ENCODE measurements at places on chromosomes 6 and 20.

DNA sequence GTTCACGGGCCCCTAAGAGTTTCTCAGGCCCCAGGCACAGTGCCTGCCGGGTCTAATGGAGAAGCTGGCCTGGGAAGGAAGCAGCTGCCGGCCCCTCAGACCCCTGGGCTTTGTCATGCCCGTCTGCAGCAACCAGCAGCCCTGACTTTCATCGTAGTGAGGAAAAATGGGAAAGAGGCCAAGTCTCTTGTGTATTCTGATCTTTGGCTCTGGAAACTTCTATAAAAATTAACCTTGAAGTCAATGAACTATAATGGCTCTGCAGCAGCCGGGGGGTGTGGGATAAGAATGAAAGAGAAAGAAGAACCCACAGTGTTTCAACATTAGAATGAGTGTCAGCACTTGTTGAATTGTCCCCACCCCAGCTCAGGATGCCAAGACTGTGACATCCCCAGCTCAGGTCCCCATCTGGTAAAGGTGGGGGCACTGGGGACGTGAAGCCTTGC lies 12.9 kb downstream of the TGM2 start:
- peak; percentile 84 for DNase-seq

DNA sequence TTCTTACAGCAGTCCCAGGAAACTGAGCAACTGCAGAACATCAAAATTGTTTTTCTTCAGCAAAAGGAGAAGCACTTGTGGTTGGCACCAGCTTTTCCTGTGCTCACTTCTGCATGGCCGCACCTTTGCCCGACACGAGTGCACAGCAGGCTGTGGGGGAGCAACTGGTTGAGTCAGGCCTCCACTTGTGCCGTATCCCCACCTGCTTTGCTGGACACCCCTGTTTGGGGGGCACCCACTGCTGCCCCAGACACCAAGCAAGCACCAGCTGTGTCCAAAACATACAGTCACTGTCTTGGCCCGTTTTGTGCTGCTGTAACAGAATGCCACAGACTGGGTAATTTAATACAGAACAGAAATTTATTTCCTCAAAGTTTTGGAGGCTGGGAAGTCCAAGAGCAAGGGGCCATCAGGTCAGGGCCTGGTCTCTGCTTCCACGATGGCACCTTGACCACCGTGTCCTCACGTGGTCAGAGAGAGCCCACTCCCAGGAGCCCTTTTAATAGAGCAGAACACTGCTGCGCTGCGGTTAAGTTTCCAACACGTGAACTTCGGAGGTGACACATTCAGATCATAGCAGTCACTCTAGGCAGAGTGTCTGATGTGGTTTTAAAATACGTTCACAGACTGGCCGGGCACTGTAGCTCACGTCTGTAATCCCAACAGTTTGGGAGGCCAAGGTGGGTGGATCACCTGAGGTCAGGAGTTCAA lies 8.7 kb upstream of the GMEB2 start:
- DNase-seq, result no peak

- no peak for DNase-seq
Measured at GRCh38 chr6:15520626-15521203, 142.1 kb downstream of the DTNBP1 start.

- DNase-seq, result peak; percentile 88
Measured at GRCh38 chr20:16574656-16575355, 1.6 kb upstream of the KIF16B start.

- DNase-seq, result no peak
Measured at GRCh38 chr6:92399911-92400310, 1019.4 kb downstream of the EPHA7 start.

GRCh38 chr6:131773284-131773950 lies 34.4 kb upstream of the ENPP1 start:
- no peak for DNase-seq

DNA sequence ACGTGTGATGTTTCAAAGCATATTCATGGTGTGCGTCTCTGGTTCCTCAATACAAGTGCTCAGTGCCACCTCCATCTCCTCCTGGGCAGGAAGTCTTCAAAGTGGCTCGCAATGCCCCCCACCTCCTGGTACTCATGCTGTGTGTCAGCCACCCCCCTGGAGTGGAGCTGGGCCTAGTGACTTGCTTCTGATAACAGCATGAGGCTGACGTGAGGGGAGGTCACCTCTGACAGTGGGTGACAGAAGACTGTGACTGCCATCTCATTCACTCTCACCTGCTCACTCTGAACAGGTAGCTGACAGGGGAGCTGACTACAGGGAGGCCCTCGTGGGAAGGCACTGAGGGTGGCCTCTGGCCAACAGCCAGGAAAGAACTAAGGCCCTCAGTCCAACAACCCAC lies 92.4 kb upstream of the NFATC2 start:
- no peak for DNase-seq

DNA sequence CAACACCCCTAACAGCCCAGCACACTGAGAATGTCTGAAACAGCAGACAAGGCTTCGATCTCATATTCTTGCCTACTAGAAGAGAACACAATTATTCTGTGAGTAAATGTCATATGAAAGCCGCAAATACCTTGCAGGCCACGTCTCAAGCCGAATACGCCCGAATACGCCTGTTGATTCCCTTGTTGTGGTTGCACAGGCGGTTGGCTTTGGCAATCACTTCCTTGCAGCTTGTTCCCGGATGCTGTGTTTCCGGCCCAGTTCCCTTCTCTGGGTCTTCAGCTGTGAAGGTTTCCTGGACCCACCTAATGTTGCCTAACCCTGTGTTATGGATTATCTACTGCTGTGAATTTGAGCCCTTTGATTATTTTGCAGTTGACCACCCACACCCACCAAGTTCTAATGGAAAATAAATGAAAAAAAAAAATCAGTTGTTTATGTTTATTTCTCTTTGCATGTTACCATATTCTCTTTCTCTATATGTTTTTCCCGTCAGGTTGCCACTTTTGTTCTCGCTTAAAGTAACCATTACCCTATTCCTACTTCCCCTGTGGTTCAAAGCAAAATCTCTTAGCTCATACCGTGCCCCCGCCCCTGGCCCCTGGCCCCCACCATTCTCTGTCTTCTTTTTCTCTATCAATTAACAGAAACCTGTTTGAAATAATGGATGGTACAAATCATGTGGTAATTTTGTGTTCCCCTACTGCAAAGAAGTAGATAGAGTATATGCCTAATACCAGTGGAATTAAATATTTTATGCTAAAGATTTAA lies 172.4 kb downstream of the ADGB start:
- DNase-seq, result no peak

DNA sequence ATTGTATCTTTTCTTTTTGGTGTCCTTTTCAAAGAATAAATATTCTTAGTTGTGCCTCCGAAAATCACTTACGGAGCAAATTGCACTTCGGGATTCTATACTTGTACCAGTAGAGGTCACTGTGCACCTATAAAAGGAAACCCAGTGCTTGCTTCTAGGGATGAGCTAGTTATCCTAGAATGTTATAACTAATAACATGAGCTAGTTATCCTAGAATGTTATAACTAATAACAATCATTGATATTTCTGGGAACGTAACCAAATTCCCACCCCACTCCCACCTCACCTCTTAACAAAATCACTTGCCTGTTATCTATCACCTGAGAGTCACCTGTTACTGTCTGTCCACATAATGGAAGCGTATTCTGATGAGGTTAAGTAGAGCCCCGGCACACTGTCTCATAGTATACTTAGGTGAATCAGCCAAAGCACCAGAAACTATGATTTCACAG lies 126.9 kb upstream of the TIAM2 start:
- DNase-seq, result no peak

GRCh38 chr6:134303891-134304290 lies 14.0 kb downstream of the SGK1 start:
- no peak for DNase-seq

- DNase-seq, result no peak
Measured at GRCh38 chr20:1335961-1336698, 7.2 kb upstream of the SDCBP2 start.

DNA sequence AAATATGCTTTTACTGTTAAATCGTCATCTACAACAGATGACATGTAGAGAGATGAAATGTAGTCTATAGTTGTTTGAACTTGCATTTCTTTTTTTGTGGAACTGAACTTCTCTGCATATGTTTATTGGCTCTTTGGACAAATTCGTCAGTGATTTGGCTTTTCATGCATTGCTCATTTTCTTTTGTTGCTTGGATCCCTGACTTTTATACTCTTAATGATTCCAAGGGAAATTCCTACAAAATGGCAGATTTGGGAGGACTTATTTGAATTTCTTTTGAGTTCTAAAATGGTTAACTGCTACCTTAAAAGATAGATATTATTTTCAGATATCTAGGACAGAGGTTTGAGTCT lies 65.4 kb downstream of the UTRN start:
- no peak for DNase-seq

- DNase-seq, result peak; percentile 35
Measured at GRCh38 chr6:110185879-110186278, 5.7 kb downstream of the CDC40 start.

All from GM10248 (cell line).